Muscle of arm (tissue), 14 donors: ENCODE measurements at places on chromosomes 2 and 18.

GRCh38 chr2:190468814-190469569 lies 60.8 kb downstream of the MFSD6 start:
- DNase-seq: peak; percentile 96

GRCh38 chr2:28413899-28414295 lies 21.2 kb downstream of the FOSL2 start:
- DNase-seq: no peak

DNA sequence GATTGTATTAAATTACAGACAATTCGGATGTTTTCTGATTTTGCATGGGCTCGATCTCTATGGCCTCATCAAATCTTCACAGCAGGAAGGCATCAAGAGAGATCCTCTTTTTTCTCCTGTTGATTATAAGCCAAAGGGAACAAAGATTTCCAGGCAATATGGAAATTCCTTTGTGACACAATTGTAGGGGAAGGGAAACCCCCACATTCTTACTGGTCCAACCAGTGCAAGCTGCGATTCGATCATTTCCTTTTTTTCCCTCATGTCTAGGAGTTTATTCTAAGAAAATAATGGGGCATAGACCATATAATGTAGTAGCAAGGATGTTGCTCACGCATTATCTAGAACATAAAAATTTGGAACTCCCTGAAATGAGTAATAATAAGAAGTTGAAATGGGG lies 87.7 kb downstream of the LYPD6 start:
- DNase-seq: no peak

DNA sequence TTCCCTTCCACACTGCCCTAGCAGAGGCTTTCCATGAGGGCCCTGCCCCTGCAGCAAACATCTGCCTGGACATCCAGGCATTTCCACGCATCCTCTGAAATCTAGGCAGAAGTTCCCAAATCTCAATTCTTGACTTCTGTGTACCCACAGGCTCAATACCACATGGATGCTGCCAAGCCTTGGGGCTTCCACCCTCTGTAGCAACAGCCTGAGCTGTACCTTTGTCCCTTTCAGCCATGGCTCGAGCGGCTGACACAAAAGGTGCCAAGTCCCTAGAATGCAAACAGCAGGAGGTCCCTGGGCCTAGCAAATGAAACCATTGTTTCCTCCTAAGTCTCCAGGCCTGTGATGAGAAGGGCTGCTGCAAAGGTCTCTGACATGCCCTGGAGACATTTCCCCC lies 744.5 kb upstream of the LINC00305 start:
- DNase-seq: no peak

GRCh38 chr2:71503837-71504236 lies 50.5 kb downstream of the DYSF start:
- DNase-seq: no peak

DNA sequence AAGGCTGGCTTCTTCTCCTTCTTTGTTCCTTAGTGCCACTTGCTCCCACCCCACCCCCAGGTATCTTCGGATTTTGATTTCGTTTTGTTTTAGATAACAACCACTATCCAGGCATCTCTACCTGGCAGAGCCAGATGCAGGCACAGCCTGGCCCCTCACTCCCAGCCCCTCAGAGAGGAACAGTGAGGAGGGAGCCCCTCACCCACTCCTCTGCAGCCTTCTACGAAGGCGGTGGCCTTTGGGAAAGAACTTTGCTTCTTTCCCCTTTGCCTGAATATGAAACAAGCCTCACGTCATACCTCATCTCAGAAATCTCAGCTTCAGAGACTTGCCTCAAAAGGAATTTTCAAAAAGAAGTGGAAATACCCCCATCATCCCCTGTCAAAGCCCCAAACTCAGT lies 6.3 kb upstream of the CYP26B1 start:
- no peak for DNase-seq

DNA sequence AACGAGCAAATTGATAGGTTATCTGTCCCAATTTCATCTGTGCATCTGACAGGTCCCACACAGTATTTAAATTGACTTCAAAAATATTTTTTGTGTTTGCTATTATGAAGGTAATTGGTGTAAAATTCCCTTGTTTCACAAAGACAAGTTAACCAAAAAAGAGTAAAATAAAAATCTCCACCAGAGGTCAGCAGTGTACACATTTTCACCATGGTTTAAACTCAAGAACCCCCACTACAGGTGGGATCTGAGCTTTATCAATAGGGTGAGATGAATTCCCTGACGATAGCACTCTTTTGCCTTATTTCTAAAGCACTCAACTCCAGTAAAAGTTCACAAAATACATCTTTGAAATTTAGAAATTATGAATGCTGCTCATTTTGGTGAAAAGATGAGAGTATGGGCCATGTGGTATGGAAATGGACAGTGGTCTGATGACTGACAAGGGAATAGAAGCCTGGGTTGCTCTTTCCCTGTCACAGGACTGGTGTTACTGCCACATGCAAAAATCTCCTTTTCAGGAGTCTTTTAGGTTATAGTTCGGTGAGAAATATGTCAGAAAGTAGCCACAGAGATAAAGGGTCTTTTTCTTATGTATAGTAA lies 68.0 kb downstream of the SERPINB8 start:
- peak; percentile 20 for DNase-seq

DNA sequence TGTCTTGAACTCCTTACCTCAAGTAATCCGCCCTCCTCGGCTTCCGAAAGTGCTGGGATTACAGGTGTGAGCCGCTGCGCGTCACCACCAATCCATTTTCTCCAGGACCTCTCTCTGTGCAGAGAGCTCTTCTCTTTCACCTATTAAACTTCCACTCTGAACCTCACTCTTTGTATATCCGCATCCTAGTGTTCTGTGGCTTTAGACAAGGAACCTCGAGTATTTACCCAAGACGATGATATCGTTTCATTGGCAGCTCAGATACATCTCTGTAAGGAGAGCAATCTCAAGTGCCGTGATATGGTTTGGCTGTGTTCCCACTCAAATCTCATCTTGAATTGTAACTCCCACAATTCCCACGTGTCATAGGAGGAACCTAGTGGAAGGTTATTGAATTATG lies 15.1 kb upstream of the WDR33 start:
- no peak for DNase-seq

DNA sequence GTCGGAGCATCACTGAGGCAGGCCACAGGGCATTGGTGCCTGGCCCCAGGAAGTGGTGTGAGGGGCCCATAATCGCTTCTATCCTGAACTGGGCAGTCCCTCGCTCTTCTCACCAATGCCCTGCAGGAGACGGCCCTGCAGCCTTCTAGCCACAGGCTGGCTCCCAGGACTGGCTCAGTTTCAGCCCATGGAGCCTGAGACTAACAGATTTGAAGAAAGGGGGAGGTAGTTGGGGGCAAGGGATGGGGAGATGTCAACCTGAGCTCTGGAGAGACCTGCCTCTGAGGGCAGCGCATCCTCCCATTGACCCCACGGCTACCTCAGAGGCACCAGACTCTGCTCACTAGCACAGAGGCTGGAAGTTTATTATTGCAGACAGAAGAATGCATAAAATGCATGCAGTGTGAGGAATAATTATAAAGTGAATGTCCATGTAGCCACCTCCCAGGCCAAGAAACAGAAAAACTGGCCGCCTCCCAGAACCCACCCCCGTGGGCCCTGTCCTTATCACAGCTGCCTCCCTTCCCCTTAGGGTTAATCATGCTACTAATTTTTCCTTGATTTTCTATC lies 1.4 kb downstream of the TOGARAM2 start:
- no peak for DNase-seq

GRCh38 chr2:33617401-33617800 lies 18.3 kb upstream of the FAM98A start:
- DNase-seq: no peak

- DNase-seq: no peak
Measured at GRCh38 chr18:48226401-48226800, 182.8 kb downstream of the ZBTB7C start.

GRCh38 chr2:36450466-36451196 lies 95.1 kb downstream of the CRIM1 start:
- DNase-seq: no peak

DNA sequence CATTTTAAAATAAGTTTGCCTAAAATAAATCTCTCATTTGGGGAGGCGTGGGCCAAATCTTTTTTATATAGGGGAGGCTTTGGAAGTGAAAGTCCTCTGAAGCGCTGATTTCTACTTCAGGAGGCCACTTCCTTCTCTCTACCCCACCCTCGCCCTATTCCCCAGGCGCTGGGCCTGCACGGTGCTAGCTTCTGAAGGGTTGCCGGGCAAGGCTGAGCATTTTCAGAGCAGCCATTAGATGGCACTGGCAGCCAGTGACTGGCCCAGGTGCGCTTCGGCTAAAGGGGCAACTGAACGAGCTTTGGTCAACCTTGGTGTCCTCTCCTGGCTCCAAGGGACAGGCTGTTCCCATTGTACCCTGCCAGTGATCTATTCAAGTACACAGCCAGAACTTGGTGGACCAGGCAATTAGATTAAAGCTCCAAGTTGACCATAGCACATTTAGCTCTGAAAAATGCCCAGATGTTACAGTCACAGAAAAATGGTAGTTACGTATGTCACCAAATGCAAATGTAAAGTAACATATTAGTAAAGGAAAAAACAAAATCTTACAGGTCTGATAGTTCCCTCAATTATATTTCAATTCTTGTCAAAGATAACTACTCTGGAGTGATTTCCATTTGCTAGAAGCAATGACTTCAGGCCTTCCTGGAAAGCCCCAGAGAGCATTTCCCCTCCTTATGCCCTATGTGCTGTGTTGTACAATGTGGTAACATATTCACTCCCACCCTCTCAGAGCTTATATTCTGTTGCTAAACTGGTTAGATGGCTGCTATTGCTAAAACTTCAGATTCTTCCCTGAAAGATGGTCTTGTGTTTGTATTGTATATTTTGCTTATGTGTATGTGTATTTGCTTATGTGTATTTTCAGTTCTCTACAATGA lies 2.1 kb downstream of the POMC start:
- DNase-seq: no peak

DNA sequence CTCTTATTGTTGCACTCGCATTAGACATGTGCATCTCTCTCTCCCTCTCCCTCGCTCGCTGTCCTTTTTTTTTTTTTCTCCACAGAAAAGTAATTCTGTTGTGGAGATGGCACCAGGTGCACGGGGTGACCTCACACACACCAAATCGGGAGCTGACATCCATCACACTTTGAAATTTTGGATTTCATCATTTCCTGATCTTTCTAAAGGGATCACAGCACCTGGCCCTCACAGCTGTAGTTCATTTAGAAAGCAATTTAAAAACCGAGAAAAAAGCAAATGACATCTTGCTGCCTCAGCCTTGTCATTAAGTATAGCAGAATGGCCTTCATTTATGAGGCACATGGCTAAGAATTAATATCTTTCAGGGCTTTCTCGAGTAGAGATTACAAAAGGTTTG lies 717.2 kb downstream of the RNF144A start:
- DNase-seq: no peak

DNA sequence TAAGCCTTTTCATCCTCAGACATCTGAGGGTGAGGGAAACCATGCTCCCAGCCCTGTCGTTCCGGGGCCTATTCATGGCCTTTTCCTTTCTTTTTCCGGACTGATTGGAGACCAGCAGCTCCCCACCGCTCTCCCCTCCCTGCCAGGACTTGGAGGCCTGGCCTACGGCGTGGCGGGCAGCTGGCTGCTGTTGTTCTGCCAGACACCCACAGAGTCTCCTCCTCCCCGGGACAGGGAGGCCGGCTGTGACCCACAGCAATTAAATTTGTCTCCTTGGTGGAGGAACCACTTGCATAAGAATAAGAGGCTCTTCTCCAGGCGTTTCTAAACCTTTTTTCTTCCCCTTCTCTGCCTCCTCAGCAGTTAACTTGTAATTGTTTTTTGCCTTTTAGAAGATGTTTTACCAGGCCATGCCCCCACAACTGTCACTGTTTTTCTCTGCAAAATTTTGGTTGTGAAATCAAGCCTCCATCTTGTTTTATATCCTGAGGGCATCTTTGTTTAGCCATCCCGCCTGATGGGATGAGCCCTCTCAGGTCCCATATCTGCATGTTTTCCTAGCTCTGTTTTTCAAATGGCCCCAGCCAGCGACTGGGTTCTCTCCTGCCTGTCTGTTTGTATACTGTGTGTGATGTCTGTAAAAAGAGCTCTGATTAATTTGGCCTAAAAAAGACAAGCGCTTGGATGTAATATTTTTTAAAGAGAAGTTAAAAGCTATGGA lies 1060.0 kb upstream of the DDX18 start:
- no peak for DNase-seq

DNA sequence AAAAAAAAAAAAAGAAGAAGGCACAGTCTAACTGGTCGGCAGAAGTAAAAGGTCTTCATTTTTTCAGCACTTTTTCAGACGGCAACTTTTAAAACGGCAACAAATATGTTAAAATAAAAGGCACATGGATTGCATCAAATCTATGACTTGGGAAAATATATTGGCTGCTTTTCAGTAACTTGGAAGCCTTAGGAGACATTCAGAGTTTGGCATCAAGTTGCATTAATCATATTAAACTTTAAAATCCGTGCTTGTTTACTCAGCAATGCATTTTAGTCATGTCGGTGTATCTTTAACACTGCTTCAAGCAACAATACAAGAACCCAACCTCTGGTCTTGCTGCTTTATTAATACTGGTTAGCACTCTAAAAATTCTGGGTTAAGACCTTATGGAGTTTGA lies 111.1 kb downstream of the MEP1B start:
- DNase-seq: peak; percentile 56

GRCh38 chr18:50796495-50796894 lies 23.3 kb downstream of the MRO start:
- DNase-seq: no peak

- DNase-seq: no peak
Measured at GRCh38 chr18:36124841-36125240, 4.3 kb downstream of the SLC39A6 start.

GRCh38 chr2:36369716-36370115 lies 14.1 kb downstream of the CRIM1 start:
- no peak for DNase-seq

GRCh38 chr2:10378189-10378588 lies 69.9 kb downstream of the ODC1 start:
- no peak for DNase-seq

- DNase-seq: no peak
Measured at GRCh38 chr2:234448506-234449184, 48.2 kb downstream of the ARL4C start.

GRCh38 chr2:73259704-73260337 lies 24.5 kb downstream of the FBXO41 start:
- DNase-seq: no peak

DNA sequence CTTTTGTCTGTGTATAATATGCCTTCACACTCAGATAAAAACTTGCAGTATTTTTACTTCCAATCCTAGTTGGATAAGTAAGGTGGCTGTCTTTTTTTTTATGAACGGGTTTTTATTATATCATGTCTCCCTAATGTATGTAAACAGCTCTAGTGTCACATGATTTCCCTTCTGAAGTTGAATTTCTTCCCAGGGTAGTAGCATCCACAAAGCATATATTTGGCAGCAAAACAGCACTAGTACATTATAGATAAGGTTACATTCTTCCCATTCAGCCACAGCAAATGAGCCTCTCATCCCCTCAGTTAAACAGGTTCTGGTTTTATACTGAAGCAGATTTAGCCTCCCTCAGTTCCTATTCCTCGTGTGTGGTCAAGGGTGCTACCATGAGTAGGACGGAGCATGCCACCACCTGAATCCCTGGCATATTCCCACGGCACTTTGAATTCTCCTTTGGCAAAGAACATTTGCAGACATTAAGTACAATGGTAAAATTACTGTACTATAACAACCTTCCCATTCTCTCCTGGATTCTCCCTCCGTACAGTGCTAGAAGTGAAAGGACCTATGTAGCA lies 15.4 kb upstream of the DTNA start:
- no peak for DNase-seq
